ENCODE measurements at places on chromosomes 13 and 19.
A peak's percentile ranks its signal among the peaks of the same experiment; 100 is the strongest.

DNA sequence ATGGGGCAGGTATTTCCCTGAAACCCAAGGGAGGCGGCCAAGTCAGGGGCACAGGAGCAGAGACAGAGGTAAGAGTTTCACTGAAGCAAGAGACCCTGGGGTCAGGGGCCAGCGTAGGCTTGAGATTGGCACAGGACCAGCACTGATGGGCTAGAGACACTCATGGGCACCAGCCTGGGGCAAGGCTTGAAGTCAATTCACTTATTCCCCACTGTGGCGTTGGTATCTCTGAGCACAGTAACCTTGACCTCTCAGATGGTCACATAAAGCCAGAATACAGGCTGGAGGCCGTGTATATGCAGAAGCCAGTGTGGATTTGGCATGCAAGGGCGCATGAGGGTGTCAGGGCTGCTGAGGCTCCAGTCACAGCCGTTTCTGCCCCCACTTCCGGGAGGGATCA, 173.5 kb upstream of the GPR12 start:
- DNase-seq = no peak

DNA sequence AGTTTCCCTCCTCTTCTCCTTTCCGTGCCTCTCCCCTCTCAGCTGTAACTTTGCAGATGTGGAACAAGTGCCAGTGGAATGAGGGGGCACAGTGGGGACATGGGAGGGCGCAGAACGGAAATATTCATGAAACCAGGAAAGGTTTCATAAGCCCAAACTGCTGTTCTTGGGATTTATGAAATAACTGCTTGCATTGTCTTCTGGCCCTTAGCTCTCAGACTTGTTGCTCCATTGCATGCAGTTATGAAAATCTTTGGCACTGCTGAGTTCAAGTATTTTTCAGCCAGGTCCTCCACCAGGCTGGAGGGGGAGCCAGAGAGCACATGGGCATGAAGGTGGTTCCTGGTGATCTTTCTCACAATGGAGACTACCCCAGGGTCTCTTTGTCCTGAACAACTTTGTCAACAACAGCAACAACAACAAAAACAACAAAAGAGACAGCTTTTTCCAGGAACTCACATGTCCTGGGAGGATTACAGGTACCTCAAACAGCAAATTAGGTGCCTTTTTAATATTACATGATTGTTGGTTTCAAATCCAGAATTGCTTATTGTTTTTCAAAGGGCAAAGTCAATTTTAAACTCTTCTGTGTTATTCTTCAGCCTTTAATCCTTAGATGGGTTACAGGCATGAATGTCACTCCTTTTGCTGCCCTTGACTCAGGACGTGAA, 1.5 kb downstream of the RGCC start:
- DNase-seq = no peak

GRCh38 chr13:51425410-51426042, 27.3 kb downstream of the INTS6 start:
- no peak for DNase-seq

DNA sequence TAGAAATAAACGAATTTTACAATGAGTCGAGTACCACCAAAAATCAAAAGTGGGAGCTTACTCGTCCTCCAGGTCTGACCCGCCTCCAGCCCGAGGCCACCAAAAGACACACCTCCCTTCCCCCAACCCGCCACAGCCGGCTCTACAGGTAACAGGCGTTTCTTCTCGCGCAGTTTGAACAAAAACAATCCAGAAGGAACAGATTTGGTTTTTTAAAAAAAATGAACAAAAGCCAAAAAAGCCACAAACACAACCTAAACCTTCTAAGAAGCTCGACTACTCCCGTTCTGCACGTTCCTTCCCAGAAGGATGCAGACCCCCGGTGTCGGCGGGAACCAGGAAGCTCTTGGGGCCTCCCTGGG, 671 bp downstream of the ZDHHC20 start:
- no peak for DNase-seq

DNA sequence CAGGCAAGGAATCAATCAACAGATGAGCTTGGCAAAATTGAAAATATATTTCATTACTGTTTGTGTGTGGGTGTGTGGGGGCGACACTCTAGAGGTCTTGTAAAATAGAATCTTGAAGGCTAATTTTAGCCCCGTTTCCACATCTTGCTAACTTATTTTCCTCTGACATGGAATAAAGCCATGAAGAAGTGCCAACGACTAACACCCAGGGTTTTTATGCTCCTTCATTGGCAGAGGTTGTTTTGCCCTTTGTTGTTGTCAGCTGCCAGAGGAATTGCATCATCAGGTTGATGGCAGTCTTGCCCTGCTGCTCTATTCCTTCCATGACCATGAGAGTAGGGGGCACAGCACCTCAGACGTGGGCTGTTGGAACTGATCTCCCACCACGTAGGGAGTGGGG, 30.6 kb upstream of the FAM216B start:
- DNase-seq = no peak

- DNase-seq = no peak
Measured at GRCh38 chr19:35090160-35090505, 25.5 kb upstream of the FXYD3 start.

DNA sequence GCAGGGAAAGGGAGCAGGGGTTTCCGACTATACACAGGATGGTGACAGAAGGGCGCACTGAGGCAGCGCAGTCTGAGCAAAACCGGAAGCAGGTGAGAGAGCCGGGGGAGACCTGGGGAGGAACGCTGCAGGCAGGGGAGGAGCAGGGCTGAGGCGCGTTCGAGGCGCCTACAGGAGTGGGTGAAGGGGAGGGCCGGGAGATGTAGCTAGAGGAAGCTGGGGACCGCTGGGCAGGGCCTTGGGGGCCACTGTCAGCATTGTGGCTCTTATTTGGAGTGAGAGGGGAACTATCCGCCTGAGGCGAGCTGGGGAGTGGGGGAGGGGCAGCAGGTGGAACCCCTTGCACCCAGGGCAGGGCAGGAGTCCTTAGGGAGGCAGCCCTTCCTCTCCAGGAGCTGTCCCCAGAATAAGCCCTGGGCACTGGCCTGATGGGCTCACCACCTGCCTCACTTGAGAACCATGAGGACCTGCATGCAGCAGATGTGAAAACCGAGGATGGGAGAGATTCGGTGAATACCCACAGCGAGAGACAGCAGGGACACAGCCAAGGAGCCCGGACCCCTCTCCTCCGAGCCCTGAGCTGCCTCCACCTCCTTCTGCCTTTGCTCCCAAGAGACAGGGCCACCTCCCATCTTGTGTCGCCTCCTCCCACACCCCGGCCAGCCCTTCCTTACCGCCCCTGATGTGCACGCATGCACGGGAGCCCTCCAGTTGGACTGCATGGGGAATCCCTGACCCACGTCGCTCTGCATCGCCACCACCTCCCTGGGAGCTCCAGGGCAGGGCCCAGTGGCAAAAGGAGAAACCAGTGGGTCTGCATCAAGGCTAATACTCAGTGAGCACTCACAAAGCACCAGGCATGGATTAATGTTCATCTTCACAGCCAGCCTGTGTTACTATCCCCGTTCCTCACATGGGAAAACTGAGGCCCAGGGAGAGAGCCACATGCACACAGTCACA, 10.3 kb downstream of the AKT2 start:
- DNase-seq = no peak

DNA sequence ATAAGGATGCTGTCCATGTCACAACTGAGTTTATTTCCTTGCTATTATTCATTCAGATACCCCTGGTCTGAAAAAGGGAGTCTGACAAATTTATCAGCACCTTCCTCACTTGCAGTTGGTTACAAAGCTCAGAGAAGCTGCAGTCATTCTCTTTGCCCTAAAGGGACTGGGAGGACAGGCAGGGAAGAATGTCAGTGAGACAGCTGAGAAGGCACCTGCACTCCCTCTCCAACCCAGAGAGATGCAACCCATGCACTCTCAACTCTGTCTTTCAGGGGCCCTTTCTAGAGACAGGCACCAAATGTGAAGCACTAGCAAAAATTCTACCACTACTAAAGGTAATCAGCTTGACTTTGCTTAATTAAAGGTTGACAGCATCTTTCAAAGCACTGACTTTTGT, 83.3 kb downstream of the CRYL1 start:
- no peak for DNase-seq

DNA sequence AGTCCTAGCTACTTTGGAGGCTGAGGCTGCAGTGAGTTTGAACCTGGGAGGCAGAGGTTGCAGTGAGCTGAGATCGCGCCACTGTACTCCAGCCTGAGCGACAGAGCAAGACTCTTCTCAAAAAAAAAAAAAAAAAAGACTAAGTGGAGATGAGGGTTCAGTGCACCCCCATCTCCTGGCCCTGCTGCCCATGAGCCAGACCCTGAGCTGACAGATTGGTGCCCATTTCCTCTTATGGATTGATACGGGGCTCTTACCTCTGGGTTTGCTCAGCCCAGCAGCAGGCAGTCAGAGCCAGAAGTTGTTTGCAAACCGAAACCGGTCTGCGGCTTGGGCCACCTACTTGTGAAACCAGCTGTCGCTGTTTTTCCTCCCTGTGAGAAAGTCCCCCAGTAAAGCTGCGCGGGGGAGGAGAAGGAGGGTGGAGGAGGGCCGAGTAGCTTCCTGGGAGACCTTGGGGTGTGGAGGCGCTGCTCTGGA, 36.9 kb downstream of the ARRDC2 start:
- DNase-seq = no peak

- peak; percentile 37 for DNase-seq
Measured at GRCh38 chr13:101523154-101524131, 71.0 kb downstream of the ITGBL1 start.

DNA sequence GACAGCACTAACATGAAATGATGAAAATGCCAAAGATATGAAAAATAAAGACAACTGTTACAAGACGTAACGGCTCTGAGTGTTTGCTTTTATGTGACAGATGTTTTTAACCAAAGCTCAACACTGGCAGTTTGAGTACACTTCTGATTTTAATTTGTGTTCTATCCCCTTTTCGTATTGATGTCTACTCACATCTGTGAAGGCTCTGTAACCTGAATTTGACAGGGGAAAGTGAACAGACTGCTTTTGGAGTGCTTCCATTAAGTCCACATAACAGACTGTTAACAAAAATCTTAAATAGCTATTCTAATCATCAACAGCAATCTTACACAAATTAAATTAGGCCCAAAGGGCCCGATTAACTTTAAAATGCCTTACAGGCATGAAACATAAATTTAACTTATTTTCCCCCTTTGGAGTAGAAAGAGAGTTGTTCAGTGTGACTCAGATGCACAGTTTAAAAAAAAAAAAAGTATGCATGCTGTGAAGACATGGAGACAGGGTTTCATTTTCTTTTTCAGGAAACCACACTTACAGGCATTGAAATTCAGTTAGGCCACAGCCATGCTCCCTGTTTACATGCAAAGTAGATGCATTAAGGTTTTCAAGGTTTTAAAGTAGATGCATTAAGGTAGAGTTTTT, 16.3 kb upstream of the RNASEH2B start:
- DNase-seq = no peak

DNA sequence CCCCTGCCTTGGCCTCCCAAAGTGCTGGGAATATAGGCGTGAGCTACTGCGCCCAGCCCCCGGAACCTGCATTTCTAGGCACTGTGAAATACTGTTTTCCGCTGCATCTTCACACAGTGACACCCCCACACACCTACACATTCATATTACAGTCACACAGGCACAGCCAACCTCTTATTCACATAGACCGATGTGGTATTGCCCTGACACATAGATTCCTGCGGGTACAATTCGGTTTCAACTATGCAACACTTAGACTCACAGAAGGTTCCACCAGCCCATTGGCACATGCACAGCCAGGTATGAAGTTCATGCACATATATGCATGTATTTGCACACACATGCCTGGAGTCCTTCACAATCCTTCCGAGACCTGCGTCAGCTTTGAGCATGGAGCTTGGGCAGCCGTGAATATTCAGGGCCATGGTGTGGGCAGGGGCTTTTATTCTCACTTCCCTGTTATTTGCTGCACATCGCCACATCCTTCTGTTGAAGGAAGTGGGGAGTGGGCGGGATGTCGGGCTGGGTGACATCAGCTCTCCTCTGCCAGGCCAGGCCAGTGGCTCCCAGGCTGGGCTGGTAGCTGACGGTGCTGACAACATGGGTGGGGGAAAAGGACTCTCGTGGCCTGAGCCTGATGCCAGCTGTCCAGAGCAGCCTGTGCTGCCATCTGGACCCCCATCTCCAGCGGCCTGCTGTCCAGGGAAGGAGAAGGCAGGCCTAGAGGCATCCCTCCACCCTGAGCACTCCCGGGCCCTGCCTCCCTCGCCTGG, 5.4 kb upstream of the CDC37 start:
- DNase-seq = no peak

DNA sequence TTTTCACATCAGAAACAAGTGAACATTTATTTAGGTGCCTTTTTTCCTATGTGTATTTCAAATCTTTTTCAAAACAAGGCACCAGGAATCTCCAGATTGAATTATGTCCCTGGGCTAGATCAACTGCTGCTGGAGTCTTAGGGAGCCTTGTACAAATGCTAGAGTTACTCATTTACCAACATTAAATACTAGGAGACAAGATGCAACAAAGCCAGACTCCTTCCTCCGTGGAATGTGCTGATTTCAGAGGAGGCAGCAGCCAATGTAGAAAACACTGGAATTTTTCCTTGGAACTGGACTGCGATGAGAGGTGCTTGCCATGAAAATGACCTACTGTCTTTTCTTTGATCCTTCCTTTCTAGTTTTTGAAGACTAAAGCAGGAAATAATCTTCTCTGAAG, 1514.7 kb upstream of the MIR17HG start:
- no peak for DNase-seq

GRCh38 chr13:44668688-44669087, 92.6 kb upstream of the TSC22D1 start:
- DNase-seq = no peak

DNA sequence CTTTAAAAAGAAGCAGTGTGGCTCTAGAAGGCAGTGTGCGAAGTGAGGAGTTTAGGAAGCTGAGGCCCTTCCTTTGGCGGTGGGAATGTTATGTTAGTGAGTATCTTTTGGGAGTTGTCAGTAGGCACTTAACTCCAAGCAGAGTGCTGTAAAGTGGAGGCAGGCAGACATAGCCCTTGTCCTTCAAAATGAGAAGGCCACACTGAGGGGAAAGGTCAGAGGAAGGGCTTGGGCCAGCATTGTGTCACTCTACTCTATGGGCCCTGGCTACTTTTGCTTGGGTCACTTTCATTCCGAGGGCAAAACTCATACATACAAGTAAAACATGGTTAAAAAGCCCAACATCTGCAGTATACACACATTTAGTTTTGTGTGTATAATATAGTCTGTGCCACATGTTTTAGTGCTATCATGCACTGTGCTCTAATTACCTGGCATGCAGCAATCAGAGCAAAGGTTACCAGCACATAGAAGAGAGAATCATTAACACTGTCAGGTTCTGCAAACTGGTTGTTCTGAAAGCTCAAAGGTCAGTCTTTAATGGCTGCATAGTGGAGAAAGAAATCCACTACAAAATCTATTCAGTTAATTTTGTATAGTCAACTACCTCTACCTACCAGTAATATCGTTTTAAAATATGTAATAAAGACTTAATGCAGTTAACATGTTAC, 64.4 kb downstream of the WASF3 start:
- no peak for DNase-seq

GRCh38 chr19:42762789-42763188, 2.7 kb downstream of the PSG8 start:
- no peak for DNase-seq

DNA sequence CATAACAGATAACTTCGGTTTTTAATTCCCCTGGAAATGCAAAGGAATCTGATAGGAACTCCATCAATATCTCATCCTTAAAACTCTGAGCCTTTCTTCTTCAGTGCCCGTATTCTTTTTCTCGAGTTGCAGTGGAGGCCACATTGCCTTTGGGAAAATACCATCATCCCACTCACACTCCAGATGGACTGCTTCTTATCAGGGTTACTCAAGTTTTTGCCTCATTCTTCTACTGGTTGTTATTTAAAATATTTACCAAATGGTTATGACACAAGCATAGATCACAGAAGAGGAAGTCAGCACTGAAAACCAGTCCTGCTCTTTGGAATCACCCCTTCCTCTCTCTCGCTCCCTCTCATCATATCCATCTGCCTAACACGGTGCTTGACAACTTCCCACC, 1020.5 kb upstream of the SLC10A2 start:
- no peak for DNase-seq

Measured in HFF-Myc (cell line).